Osteocyte (in vitro differentiated cells): ENCODE measurements at places on chromosomes 6 and 20. TPM values are rescaled to one million over a fixed set of nuclear protein-coding genes. Genes with fewer than 3 reads are reported as not detected.
A peak's percentile ranks its signal among the peaks of the same experiment; 100 is the strongest.

DNA sequence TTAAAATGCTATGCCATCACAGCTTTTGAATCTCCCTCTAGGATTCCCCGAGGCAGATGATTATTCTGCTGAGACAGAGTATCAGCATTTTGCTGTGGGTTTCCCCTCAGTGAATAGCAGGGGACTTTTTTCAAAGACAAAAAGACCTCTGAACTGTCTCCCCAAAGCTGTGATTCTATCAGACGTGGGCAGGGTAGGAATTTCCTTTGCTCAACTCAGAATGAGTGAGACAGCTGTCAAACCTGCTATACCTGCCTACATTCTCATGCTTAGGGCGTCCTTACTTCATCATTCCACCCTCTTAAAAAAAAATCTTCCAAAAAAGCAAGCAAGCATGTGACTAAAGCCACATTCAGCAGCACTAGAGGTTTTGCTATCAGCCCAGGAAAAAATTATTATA lies 147.6 kb upstream of the FAM83B start:
- H3K4me3 ChIP-seq: no peak overlapping the region
- no peak overlapping the region for H3K27ac ChIP-seq
- no peaks in the 10 kb centered on the region for H3K27me3 ChIP-seq
- peaks cover 15% of the 10 kb centered on the region for H3K4me1 ChIP-seq
- no peak for DNase-seq
- no peaks in the 10 kb centered on the region for H3K36me3 ChIP-seq

DNA sequence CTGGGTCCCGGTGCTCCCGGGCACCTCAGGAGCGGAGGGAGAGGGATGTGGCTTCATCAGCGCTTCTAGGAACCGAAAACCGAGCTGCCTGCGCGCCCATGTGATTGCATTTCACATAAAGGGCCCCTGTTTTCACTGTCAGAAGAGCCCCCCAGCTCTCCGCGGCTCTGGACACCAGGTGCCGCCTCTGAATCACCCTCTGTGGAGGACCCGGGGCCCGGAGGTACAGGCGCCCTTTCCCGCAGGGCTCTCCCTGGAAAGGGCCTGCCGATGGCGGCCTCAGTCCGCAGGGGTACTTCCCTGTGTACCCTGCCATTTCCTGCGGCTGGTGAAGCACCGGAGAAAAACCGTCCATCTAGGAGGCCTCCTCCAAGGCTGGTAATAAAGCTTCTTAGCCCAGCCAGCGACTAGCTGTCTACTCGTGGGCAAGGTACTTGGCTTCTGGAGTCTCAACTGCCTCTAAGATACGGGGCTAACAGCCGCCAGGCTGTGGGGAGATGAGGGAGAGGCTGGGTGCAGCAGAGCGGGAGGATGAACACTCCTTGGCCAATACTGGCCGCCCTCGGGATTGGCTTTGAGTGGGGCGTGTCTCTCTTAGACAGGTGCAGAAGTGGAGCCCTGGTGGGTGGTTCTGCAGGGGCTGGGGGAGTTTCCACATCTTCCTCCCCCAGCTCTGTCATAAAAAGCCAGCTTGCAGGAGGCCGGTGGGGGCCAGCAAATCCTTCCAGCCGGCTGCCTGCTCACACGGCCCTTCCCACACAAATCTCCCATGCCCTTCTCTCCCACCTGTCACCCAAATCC lies 1.6 kb downstream of the PPP1R16B start:
- no peaks in the 10 kb centered on the region for H3K36me3 ChIP-seq
- H3K4me1 ChIP-seq: peaks cover 5% of the 10 kb centered on the region
- no peak overlapping the region for H3K27ac ChIP-seq
- peak overlapping the region; percentile 35 for H3K4me3 ChIP-seq
- no peak for DNase-seq

GRCh38 chr6:18088419-18089296 lies 33.8 kb downstream of the NHLRC1 start:
- no peaks in the 10 kb centered on the region for H3K36me3 ChIP-seq
- peaks cover 9% of the 10 kb centered on the region for H3K4me1 ChIP-seq
- H3K27ac ChIP-seq: no peak overlapping the region
- no peak overlapping the region for H3K4me3 ChIP-seq
- H3K27me3 ChIP-seq: no peaks in the 10 kb centered on the region
- no peak for DNase-seq

DNA sequence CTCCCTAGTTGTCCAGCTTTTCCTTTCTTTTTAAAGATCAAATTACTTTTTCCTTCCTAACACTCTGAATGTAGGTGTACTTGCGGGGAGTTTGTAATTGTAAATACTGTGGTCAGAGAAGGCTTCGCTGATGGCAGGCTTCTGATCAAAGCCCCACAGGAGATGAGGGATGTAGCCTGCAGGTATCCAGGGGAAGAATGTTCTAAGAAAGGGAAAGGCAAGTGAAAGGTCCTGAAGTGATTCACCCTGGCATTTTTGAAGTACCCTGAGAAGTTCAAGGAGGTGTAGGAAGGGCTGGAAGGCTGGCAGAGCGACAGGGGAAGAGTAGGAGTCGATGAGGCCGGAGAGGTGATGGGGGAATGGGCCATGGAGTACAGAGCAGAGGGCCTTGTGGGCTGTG lies 38.2 kb upstream of the CCN6 start:
- no peaks in the 10 kb centered on the region for H3K36me3 ChIP-seq
- no peak overlapping the region for H3K4me3 ChIP-seq
- no peaks in the 10 kb centered on the region for H3K27me3 ChIP-seq
- H3K27ac ChIP-seq: peak overlapping the region; percentile 24
- peaks cover 48% of the 10 kb centered on the region for H3K4me1 ChIP-seq

DNA sequence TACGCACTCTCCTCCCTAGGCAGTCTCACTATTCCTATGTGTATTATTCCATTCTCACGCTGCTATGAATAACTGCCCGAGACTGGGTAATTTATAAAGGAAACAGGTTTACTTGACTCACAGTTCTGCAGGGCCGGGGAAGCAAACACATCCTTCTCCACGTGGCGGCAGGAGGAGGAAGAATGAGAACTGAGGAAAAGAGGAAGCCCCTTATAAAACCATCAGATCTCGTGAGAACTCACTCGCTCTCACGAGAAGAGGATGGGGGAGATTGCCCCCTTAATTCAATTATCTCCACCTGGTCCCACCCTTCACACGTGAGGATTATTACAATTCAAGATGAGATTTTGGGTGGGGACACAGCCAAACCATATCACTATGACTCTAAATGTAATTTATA lies 61.9 kb downstream of the ECT2L start:
- peaks cover 13% of the 10 kb centered on the region for H3K4me1 ChIP-seq
- no peak overlapping the region for H3K4me3 ChIP-seq
- no peak overlapping the region for H3K27ac ChIP-seq
- no peaks in the 10 kb centered on the region for H3K36me3 ChIP-seq

GRCh38 chr20:58017231-58017969 lies 211.1 kb downstream of the ANKRD60 start:
- no peak overlapping the region for H3K27ac ChIP-seq
- H3K4me3 ChIP-seq: no peak overlapping the region
- peaks cover 12% of the 10 kb centered on the region for H3K4me1 ChIP-seq
- peaks cover 9% of the 10 kb centered on the region for H3K27me3 ChIP-seq
- no peak for DNase-seq

DNA sequence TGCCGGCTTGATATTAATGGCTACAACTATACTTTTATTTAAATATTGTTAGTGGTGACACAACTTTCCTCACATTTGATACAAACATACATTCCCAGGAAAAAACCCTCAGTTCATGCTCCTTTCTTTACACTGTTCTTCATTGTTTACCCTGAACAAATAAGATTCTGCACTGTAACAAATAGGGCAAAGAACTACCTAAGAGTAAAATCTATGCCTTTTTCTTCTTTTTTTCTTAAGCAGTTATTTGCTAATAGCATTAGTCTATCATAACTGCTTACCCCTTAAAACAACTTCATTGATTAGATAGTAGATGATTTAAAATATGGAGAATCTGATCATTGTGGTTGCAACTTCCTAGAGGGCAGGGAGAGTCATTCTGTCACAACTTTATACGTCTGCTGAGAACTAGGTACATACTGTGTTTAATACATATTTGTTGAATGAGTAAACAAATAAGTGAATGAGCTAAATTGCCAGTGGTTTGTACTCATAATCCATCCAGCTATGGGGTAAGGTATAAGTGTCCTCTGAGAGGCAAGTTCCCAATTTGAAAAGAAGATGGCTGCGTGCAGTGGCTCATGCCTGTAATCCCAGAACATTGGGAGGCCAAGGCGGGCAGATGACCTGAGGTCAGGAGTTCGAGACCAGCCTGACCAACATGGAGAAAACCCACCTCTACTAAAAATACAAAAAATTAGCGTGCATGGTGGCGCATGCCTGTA lies 161.0 kb downstream of the CDK19 start:
- H3K4me3 ChIP-seq: no peak overlapping the region
- peaks cover 15% of the 10 kb centered on the region for H3K4me1 ChIP-seq
- H3K27me3 ChIP-seq: no peaks in the 10 kb centered on the region

- H3K27me3 ChIP-seq: no peaks in the 10 kb centered on the region
- H3K27ac ChIP-seq: no peak overlapping the region
- peaks cover 54% of the 10 kb centered on the region for H3K36me3 ChIP-seq
- DNase-seq: no peak
- H3K4me3 ChIP-seq: no peak overlapping the region
These were observed 16.6 kb upstream of the LYRM2 start for GRCh38 chr6:89655122-89655521.

DNA sequence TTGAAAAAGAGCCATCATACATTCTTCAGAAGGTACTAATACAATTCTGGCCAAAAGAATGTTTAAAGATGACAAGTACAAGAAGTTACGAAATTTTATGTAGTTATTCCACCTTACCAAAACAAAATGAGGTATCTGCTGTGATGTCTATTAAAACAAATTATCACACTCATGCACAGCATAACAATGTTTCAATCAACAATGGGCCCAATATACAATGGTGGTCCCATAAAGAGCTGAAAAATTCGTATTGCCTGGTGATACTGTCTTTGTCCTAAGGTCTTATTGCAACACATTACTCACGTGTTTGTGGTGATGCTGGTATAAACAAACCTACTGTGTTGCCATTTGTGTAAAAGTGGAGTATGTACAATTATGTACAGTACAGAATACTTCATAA lies 3.6 kb upstream of the NUP153 start:
- no peak for DNase-seq
- H3K27me3 ChIP-seq: no peaks in the 10 kb centered on the region
- H3K4me3 ChIP-seq: no peak overlapping the region
- H3K36me3 ChIP-seq: no peaks in the 10 kb centered on the region
- H3K27ac ChIP-seq: no peak overlapping the region

DNA sequence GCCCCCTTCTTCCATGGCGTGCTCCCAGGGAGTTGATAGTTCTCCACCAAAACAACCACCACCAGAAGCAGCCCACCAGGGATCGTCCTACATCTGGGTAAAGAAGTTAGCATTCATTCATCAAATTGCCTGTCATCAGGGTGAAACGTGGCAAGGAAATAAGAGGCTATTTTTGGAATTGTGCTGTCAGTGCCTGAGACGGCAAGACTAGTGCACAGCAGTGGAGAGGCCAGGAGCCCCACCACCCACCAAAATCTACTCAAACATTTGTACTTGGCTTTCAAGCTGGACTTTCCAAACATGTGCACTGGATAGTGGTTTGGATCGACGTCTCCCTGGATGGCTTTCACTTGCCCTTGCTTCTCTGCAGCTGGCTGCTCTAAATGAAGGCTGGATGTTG lies 44.8 kb downstream of the TXNDC5 start:
- no peak overlapping the region for H3K4me3 ChIP-seq
- H3K27ac ChIP-seq: no peak overlapping the region
- H3K36me3 ChIP-seq: no peaks in the 10 kb centered on the region
- H3K27me3 ChIP-seq: no peaks in the 10 kb centered on the region
- no peaks in the 10 kb centered on the region for H3K4me1 ChIP-seq

DNA sequence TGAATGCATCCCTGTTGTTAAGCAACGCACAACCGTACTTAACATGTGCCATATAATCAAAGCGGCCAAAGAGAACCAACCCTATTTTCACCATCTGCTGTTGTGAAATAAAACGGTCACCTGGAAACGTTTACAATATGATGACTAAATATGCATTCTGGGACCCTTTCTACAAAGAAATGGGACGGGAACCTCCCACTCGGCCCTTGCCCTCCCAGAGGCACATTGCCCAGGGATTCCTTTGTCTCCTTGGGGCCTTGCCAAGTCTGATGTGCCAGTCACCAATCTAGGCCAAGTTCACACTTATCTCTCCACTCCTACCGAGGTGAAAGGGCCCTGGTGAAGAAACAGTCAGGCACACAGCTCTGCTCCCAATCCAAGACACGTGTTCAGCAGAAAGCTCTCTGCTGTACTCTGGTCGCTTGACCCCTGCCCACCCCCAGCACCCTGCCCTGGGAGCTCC lies 427.4 kb upstream of the JARID2 start:
- H3K4me1 ChIP-seq: no peaks in the 10 kb centered on the region
- no peak overlapping the region for H3K4me3 ChIP-seq
- H3K27me3 ChIP-seq: no peaks in the 10 kb centered on the region
- H3K27ac ChIP-seq: no peak overlapping the region

- H3K4me1 ChIP-seq: peaks cover 6% of the 10 kb centered on the region
- H3K27me3 ChIP-seq: peaks cover 3% of the 10 kb centered on the region
These were observed 74.7 kb downstream of the SESN1 start for GRCh38 chr6:109019911-109020310.

GRCh38 chr6:15661853-15662325 lies 939 bp downstream of the DTNBP1 start:
- peaks cover 11% of the 10 kb centered on the region for H3K36me3 ChIP-seq
- no peak overlapping the region for H3K27ac ChIP-seq
- H3K4me3 ChIP-seq: peak overlapping the region; percentile 78
- H3K27me3 ChIP-seq: peaks cover 12% of the 10 kb centered on the region

- DNase-seq: peak; percentile 34
- H3K36me3 ChIP-seq: peaks cover 2% of the 10 kb centered on the region
- peaks cover 4% of the 10 kb centered on the region for H3K27me3 ChIP-seq
- peak overlapping the region; percentile 27 for H3K4me3 ChIP-seq
- peaks cover 51% of the 10 kb centered on the region for H3K4me1 ChIP-seq
These were observed 2.9 kb downstream of the FKBP1A start for GRCh38 chr20:1389703-1390580.

DNA sequence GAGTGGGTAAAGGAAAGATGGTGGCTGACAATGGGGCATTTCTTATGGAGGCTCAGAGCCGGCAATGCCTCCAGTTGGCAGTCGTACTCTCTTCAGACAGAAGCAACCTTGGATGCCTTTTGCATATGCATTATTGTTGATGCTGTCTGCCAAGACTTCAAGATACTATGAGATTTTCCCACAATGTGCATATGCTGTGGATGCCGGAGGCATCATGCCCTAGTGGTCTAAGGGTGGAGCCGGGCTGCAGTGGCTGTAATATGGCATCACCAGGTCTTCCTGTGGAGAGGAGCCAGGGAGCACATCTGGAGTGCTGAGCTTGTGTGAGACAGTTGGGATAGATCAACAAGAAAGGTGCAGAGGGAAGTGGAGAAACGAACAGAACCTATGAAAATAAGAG lies 104.9 kb downstream of the FOXC1 start:
- H3K36me3 ChIP-seq: peaks cover 4% of the 10 kb centered on the region
- no peak overlapping the region for H3K4me3 ChIP-seq
- H3K4me1 ChIP-seq: no peaks in the 10 kb centered on the region
- H3K27ac ChIP-seq: no peak overlapping the region

- H3K27ac ChIP-seq: no peak overlapping the region
- DNase-seq: peak; percentile 56
- no peaks in the 10 kb centered on the region for H3K4me1 ChIP-seq
- H3K27me3 ChIP-seq: no peaks in the 10 kb centered on the region
These were observed 172.7 kb downstream of the SCP2D1 start for GRCh38 chr20:18986146-18986830.

Gene SH3BGRL2
- total RNA-seq: 1.5 and 1.9 TPM in 2 replicates

Gene PPP1R16B
- not detected in 2 replicates for total RNA-seq

Gene FNDC1
- total RNA-seq: 0.55 and 0.64 TPM in 2 replicates

Gene RNF144B
- 14.7 and 15.0 TPM in 2 replicates for total RNA-seq

Gene FOXA2
- total RNA-seq: not detected in 2 replicates

Gene GRM1
- not detected in 2 replicates for total RNA-seq

Gene LST1
- not detected in 2 replicates for total RNA-seq

Gene AIF1
- total RNA-seq: not detected in 2 replicates

Gene BEND6
- 7.0 and 9.2 TPM in 2 replicates for total RNA-seq
